ENCODE measurements at places on chromosomes 3 and 15.

DNA sequence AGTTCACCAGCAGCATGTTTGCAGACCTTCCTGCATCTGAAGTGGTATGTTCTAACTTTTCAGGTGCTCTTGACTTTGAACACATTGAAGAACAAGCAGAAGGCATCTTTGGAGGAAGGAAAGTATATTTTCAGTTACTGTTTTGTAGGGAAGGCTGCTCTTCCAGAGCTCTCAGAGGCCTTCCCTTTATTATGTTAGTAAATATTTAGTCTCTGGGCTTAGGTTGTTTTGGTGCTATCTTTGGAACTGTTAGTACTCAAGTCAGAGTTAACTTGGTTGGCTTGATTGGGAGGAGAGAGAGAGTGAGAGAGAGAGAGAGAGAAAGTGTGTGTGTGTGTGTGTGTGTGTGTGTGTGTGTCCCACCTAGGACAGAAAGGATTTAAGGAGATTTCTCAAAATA, 188.2 kb downstream of the ITPR1 start:
- no peak for DNase-seq

DNA sequence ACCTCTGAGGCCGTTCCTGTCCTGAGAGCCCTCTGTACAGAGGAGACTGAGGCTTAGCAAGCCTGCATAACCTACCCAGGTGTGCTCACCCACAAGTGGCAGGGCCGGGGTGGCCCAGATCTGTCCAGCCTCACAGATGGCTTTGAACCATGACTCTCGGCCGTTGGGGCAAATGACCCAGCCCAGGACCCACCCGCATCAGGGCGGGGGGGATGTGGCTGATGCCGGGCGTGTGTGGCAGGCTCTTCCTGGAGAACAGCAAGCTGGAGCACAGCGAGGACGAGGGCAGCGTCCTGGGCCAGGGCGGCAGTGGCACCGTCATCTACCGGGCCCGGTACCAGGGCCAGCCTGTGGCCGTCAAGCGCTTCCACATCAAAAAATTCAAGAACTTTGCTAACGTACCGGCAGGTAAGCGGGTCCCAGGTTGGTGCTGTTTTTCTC, 133.5 kb downstream of the LRRK1 start:
- no peak for DNase-seq

GRCh38 chr3:185460719-185461350, 38.0 kb downstream of the TMEM41A start:
- no peak for DNase-seq

DNA sequence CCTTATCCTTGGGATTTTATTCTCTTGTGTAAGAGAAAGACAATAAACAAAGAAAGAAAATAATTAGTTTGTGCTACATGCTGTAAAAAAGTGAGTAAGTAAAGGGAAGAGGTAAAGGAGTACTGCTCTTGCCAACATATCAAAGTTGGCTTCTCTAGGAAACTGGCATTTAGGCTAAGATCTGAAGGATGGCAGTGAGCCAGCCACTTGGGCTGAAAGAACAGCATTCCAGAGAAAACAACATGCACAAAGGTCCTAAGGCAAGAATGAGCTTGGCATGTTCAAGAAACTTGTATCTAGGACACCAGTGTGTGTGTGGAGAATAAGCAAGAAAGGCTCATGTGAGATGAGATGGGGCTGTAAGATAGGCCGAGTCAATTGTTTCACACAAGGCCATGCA, 245.5 kb upstream of the MANF start:
- DNase-seq: no peak

All from stimulated activated naive CD4-positive, alpha-beta T cell (primary cell).